ENCODE measurements at places on chromosomes 4 and X.

DNA sequence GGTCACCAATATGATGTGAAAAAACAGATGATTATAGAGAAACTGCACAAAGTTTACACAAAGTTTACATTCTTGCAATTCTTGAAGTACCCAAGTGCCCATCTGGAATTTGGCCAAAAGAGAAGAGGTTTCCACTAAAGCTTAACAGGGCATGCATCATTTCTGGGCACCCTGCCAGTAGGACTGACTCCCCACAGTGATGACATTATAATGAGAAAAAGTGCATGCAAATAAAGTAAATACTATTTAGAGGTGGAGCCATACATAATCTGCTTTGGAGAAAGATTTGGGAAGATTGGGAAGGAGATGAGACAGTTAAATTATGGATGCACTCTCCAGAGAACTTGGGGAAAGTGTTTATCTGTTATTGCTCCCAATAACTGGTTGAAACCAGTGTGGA lies 93.7 kb upstream of the TRPC3 start:
- DNase-seq: peak; percentile 64

DNA sequence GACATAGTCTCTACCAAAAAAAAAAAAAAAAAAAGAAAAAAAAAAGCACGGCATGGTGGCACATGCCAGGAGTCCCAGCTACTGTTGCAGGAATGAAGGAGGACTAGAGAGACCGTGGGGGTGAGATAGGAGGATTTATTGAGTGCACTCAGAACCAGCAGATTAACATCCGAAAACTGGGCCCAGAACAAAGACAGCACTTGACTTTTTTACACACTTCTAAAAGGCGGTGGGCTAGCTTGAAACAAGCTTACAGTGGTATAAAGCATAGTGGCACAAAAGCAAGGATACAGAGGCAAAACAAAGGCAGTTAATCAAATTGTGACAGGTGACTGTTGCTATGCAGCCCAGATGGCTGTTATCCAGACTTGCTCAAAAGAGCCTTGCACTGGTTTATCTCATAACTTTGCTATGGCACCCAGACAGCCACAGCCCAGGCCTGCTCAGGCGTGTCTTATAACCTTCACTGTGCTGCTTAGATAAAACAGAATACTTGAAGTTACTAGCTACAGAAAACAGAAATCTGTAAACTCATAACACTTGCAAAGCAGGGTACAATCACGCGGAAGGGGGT lies 9.9 kb upstream of the PI4K2B start:
- peak; percentile 23 for DNase-seq

- DNase-seq: no peak
These were observed 17.7 kb downstream of the DOCK11 start for GRCh38 chrX:118513120-118513898.

- DNase-seq: no peak
These were observed 48.0 kb upstream of the STARD8 start for GRCh38 chrX:68599256-68600152.

GRCh38 chr4:87005369-87005689 lies 70.5 kb downstream of the AFF1 start:
- no peak for DNase-seq

DNA sequence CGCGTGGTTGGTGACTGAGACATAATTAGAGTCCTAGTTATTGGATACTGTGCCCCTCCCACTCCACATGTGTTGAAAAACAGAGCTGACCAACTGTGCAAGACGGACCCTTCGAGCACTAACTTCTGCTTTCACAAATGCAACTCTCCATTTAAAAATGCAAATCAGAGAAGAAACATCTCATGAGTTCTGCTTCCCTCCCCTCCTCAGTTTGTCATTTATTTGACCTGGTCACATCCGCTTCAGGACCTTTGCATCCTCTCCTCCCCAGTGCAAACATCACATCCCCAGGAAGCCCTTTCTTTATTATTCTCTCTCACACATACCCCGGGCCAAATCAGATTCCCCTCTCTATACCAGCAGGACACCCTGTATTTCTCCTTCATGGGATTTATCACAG lies 38.1 kb upstream of the NOCT start:
- DNase-seq: no peak

- no peak for DNase-seq
These were observed 54.2 kb upstream of the MGST2 start for GRCh38 chr4:139611391-139611790.

DNA sequence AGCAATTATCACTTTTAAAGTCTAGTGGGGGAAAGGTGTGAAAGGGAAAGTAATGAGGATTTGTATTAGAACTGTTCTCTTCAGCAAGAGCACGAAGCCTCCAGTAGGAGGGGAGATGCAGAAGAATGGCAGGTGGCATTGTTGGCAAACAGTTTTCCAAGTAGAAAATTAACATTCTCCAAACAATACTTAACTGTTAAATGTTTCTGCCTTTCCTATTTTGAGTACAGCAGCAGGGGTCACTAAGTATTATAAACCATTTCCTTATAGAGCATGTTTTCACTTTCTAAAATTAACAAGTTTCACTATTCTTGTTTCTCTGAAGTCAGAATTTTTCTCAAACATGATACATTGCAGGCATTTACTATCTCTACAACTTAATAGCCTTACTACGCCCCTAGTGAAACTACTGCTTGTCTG lies 58.7 kb downstream of the LEF1 start:
- no peak for DNase-seq

GRCh38 chrX:155767876-155768769 lies 113.0 kb upstream of the VAMP7 start:
- DNase-seq: no peak

GRCh38 chr4:162403932-162404331 lies 240.1 kb upstream of the FSTL5 start:
- DNase-seq: no peak

DNA sequence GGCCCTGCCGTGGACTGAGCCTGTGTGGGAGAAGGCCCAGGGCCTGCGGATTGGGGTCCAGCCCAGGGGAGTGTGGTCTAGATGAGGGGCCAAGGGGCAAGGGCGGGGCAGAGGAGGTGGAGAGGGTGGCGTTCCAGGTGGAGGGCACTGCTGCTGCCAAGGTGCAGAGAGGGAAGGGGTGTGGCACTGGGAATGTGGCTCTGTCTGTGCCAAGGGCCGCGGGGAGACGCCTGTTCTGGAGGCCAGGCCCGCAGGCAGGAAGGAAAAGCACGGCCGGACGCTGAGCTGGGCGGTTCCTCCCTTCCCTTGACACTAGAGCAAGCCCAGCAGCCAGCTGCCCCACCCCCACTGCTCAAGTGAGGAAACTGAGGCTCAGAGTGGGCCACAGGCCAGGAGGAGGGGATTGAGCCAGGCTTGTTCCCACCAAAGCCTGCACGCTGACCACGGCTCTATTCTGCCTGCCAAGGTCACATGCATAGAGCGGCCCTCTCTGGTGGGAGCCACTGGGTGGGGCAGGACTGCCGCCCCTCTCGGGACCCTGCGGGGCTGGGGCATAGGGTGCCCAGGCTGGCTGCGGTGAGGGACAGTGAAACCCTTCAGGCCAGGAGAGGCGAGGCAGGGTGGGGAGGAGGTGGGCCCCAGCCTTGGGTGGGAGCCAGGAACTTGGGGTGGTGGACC lies 13.0 kb downstream of the SH3BP2 start:
- no peak for DNase-seq

GRCh38 chrX:3044671-3045070 lies 3.4 kb downstream of the ARSF start:
- DNase-seq: no peak

- no peak for DNase-seq
These were observed 240.0 kb upstream of the GALNTL6 start for GRCh38 chr4:171573181-171573580.

DNA sequence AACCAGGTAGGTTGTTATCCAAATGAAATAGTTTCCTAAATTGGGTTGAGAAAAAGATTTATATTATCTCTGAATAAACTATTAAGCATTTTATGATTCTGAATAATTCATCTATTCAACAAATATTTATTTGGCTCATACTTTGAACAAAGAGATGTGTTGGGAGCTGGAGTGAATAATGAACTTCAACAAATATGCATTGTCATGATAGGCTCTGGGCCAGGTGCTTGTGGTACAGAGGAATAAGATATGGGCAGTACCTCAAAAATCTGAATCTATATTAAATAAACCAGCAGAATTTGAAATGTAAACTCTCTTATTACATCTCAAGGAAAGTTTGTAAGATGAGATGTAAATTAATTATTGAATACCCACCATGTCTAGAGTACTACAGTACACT lies 75.7 kb upstream of the DCLK2 start:
- no peak for DNase-seq

DNA sequence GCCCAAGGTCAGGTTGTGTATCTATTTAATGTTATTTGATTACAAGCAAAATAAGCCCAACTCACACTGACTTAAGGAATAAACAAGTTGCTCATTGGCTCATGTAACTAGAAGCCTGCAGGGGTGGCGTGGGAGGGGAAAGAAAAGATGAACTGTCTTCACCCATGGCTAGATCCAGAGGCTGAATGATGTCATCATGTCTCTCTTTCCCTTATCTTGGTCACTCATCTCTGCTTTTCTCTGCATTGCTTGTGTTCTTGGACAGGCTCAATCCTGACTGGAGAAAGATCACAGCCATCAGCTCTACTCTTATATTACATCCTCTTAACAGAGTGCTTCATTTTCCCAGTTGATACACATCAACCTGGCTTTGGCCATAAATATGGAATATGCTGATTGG lies 290.0 kb upstream of the DIAPH2 start:
- DNase-seq: no peak

DNA sequence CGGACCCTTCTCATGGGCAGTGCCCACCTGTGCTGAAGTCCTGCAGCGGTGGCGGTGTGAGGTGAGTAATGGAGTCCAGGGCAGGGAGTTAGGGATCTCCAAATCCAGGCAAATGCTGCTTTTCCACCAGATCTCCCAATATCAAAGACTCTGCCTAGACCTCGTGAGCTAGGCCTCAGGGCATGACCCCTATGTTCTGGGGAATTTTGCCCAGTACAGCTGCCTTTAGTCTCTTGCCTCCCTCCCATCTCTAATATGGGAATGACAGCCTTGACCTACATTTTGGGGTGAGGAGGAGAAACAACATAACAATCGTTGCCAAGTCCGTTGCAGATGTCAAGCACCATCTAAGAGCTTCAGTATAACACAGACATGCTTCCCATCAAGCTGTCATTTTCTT lies 7.3 kb downstream of the PAK3 start:
- DNase-seq: no peak

DNA sequence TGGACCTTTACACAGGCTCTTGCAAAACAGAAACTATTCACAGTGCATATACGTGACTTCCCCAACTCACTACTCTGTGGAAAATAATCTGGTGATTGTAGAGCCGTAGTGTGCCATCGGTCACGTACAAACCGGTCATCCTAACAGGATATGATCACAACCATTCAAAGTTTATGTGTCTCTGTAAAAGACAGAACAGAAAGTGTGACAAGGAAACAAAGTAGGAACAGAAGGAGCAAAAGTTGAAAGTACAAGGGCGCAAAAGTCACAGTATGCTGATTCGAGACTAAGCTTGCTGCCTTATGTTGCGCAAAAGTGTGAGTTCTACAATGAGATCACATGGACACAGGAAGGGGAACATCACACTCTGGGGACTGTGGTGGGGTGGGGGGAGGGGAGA lies 18.6 kb downstream of the MEPE start:
- no peak for DNase-seq

- DNase-seq: no peak
These were observed 27.3 kb downstream of the OFD1 start for GRCh38 chrX:13761606-13762414.

DNA sequence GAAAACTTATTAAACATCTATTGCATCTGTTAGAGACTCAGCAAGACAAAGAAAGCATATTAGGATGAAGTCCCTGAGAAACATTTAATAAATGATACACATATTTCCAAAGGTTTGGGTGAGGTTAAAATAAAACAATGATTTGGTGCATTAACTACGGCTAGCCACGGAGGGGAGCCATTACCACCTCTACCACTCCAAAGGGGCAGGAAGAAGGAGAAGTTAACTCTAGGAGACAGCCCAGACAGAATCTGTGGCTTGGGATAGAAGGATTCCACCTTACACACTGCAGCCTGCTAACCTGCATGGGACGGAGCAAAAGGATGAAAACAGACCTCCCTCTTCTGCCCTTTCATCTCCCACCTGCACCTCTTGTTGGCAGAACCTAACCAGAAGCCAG lies 189.1 kb upstream of the C1QTNF7 start:
- no peak for DNase-seq

DNA sequence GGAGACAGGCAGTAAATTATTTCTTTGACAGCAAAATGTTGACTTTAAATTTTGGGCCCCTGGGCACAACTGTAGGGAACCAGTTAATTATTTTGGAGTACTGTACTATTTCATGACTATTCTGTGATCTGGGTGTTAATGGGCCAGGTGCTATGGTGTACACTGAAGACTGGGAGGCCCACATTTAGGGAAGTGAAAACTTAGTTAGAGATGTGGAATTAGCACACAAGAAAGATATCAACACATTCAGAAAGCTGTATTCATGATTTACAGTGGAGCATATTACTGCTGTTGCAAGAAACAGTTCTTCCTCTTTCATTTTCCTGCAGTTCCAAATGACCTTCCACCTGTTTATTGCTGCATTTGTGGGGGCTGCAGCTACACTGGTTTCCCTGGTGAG lies 12.4 kb downstream of the PLP1 start:
- no peak for DNase-seq

GRCh38 chr4:176001151-176002006 lies 64.3 kb upstream of the WDR17 start:
- peak; percentile 50 for DNase-seq

DNA sequence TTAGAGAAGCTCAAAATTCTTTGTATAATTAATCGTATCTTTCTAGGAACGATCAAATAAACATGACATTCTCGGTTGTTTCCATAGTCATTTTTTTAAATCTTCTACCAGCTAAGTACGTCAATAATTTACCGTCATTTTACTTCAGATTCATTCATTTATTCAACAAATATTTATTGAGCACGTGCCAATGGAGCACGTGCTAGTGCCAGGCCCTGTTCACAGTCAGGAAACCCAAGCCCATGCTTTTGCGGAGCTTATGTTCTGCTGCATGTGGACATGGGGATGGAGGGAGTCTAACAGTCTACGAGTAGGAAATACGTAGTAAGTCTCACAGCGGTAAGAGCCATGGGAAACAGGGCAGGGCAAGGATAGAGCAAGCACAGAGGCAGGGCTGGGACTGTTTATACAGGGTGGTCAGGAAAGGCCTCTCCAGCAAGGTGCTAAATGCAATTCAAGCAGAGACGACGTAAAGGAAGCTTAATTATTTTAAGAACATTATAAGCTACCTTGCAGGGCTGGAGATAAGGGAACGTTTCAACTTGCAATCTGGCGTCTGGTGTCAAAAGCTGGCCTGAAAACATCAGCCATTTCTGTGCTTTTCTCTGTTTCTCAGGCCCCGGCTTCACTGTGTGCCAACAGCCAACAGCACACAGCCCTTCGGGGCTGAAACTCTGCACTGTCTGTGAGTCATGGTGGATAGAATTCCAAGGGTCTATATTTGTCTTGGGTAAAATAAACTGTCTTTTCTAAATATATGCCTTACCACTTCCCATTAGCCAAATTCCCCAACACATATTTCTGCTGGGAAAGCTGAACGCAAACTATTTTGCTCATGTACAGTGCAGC lies 517.1 kb upstream of the ZFP42 start:
- no peak for DNase-seq

- DNase-seq: no peak
These were observed 46.0 kb upstream of the MGST2 start for GRCh38 chr4:139619644-139620043.

GRCh38 chr4:125639182-125639621 lies 324.4 kb downstream of the FAT4 start:
- DNase-seq: no peak

Data from right lung (tissue), 10 donors.